ENCODE measurements at places on chromosomes 6 and 20. TPM values are rescaled to one million over a fixed set of nuclear protein-coding genes. Genes with fewer than 3 reads are reported as not detected.
A peak's percentile ranks its signal among the peaks of the same experiment; 100 is the strongest.

- H3K4me1 ChIP-seq, result peaks cover 21% of the 10 kb centered on the region
- peak overlapping the region; percentile 96 for H3K4me3 ChIP-seq
- no peaks in the 10 kb centered on the region for H3K36me3 ChIP-seq
- no peak overlapping the region for H3K27ac ChIP-seq
Observed at GRCh38 chr6:109096208-109096607, 901 bp downstream of the CEP57L1 start.

Gene SLC17A3
- not detected for polyA plus RNA-seq

Gene HLA-B
- 7,459 TPM for polyA plus RNA-seq

- no peak for DNase-seq
- H3K4me3 ChIP-seq, result no peak overlapping the region
- H3K27me3 ChIP-seq, result no peaks in the 10 kb centered on the region
- H3K4me1 ChIP-seq, result no peaks in the 10 kb centered on the region
- H3K27ac ChIP-seq, result no peak overlapping the region
- H3K36me3 ChIP-seq, result no peaks in the 10 kb centered on the region
Observed at GRCh38 chr20:60310560-60311349, 352.5 kb downstream of the CDH26 start.

DNA sequence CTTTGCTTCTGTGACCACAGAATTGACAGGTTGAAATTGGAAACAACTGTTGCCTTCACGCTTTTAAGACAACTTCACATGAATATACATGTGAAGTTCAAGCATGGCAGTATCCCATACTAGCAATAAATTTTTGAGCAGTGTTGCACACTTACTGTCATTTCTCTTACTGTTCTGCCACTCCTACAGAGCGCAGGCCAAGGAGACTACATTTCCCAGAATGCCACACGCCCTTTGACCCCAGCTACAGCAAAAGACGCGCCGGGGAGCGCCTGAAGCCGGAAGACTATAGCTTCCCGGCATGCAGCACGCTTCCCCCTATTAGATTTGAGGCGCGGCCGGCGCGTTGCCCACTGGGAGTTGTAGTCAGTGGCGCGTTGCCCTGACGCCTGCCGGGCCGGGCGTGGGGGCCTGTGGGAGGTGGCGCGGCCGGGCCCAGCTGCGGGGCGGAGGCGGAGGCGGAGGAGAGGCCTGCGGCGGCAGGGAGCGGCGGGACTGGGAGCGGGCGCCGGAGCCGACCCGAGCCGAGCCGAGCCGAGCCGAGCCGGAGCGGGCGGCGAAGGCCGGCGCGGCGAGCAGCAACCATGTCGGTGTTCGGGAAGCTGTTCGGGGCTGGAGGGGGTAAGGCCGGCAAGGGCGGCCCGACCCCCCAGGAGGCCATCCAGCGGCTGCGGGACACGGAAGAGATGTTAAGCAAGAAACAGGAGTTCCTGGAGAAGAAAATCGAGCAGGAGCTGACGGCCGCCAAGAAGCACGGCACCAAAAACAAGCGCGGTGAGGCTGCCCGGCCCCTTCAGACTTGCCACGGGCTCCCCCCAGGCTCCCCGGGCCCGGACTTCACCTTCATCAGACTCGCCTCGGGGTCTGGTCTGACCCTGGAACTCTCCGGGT lies at the start of gene CHMP4B:
CHMP4B (plus strand) TSS at position 464 of the 891 bp plus-strand sequence; CDS start at position 585, 121 bp downstream.
- H3K4me3 ChIP-seq, result peak within 1 kb of the TSS; percentile 74
- H3K27me3 ChIP-seq, result no peaks in the 10 kb centered on the region
- peaks cover 23% of the 10 kb centered on the region for H3K4me1 ChIP-seq
- peak; percentile 98 for DNase-seq
- peak within 1 kb of the TSS; percentile 95 for H3K27ac ChIP-seq

GRCh38 chr20:24835195-24835594 lies 113.9 kb upstream of the CST7 start:
- no peaks in the 10 kb centered on the region for H3K27me3 ChIP-seq
- H3K4me1 ChIP-seq, result no peaks in the 10 kb centered on the region
- no peak for DNase-seq
- no peak overlapping the region for H3K4me3 ChIP-seq

- no peaks in the 10 kb centered on the region for H3K27me3 ChIP-seq
- H3K4me3 ChIP-seq, result no peak overlapping the region
- no peaks in the 10 kb centered on the region for H3K4me1 ChIP-seq
Observed at GRCh38 chr6:168113226-168113625, 34.2 kb upstream of the FRMD1 start.

Gene IMPG1
- polyA plus RNA-seq, result not detected

DNA sequence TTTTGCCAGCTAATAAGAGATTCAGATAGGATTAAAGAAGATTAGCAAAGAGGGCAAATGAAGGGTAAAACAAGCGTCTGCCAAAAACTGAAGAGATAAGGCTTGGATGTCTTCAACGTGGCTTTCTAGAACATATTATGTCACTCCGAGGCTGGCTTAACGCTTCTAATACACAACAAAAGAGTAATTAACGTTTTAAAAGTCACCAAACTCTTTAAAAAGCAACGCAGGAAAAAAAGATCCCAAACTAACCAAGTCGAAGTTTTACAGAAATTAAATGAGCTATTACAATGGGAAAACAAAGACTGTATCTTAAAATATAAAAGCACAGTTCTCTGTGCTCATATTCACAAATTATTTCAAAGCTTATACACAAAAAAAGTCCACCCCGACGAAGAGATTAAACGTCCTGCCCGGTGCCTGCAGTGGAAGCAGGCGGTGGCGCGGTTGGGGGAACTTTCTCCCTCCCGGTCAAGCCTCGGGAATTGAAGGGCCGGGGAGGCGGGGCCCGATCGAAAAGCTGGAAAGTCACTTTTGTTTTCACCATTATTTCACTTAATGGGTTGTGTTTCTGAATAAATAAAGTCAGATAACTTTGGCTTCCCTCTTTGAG lies 1.2 kb downstream of the MAK start:
- peaks cover 14% of the 10 kb centered on the region for H3K4me1 ChIP-seq
- peaks cover 23% of the 10 kb centered on the region for H3K27me3 ChIP-seq
- DNase-seq, result peak; percentile 7
- no peaks in the 10 kb centered on the region for H3K36me3 ChIP-seq
- peak overlapping the region; percentile 59 for H3K4me3 ChIP-seq

DNA sequence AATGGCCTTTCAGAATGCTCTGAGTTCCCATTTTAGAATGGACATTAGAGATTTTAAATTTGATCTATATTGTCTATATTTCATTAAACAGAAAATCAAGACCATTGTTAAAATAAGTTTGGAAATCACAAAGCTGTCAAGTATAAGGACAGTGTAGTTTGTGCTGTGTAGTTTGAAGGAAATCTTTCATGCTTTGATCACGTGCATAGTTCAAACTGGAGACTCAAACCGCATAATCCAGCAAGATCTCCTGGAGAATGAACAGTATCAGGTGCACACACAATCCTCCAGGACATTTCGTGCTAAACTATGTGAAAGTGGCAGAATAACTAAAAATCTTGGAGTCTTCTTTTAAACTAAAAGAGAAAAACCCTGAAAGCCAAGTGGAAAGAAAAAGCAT lies 60.8 kb upstream of the TBXT start:
- H3K27me3 ChIP-seq, result peaks cover 3% of the 10 kb centered on the region
- no peak overlapping the region for H3K27ac ChIP-seq
- H3K36me3 ChIP-seq, result no peaks in the 10 kb centered on the region
- H3K4me3 ChIP-seq, result no peak overlapping the region
- H3K4me1 ChIP-seq, result peaks cover 11% of the 10 kb centered on the region
- DNase-seq, result no peak

DNA sequence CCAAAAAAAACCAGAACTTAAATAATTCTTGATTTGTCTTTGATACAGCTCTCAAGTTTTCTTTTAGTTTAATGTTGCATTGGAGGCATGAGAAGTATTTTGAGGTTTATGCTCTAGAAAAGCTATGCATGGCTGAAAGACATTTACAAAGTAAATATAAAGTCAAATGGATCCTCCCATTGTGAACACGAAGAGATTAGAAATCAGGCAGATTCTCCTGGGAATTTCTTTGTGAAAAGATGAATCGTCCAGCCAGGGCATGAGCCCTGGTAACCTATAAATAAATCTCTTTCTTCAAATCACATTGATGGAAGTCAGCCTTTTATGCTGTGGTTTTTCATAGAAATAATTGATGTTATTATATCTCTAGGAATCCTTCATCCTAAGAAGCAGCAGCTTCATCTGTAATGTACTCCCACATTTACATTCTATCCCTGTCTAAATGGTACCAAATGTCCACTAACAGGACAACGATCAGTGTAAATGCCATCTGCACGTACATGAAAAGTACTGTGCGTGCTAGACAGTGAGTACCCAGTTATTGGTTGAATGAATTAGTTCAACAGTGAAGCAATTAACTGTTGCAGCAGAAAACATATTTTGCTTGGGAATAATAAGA lies 143.6 kb downstream of the ALDH8A1 start:
- no peak overlapping the region for H3K27ac ChIP-seq
- no peaks in the 10 kb centered on the region for H3K4me1 ChIP-seq
- no peak overlapping the region for H3K4me3 ChIP-seq
- no peak for DNase-seq
- no peaks in the 10 kb centered on the region for H3K36me3 ChIP-seq
- no peaks in the 10 kb centered on the region for H3K27me3 ChIP-seq

DNA sequence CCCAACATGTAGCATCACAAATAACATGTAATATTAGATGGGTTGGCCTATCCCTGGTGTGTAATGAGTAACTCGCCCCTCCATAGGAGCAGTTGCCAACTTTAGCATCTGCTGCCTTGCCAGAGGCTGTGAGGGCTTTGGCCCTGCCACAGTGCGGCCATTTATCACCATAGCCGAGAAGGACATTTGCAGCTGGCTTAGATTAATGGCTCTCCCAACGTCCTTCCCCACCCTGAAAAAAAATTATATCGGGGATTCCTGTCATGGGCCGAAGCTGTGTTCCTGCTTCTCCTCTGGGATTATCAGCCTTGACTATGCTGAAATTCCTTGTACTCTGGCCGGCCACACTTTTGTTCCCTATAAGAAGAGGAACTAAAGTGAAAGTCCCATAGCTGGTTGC lies 7.6 kb upstream of the ADIG start:
- H3K36me3 ChIP-seq, result peaks cover 7% of the 10 kb centered on the region
- H3K4me1 ChIP-seq, result no peaks in the 10 kb centered on the region
- H3K27me3 ChIP-seq, result no peaks in the 10 kb centered on the region
- no peak overlapping the region for H3K4me3 ChIP-seq
- no peak for DNase-seq
- no peak overlapping the region for H3K27ac ChIP-seq

Gene GTSF1L
- polyA plus RNA-seq, result not detected

GRCh38 chr20:49475292-49476015 lies 7.0 kb downstream of the KCNB1 start:
- no peak overlapping the region for H3K27ac ChIP-seq
- no peaks in the 10 kb centered on the region for H3K36me3 ChIP-seq
- H3K4me3 ChIP-seq, result no peak overlapping the region
- no peaks in the 10 kb centered on the region for H3K4me1 ChIP-seq
- H3K27me3 ChIP-seq, result no peaks in the 10 kb centered on the region

Gene CYP24A1
- polyA plus RNA-seq, result not detected

- H3K36me3 ChIP-seq, result no peaks in the 10 kb centered on the region
- no peaks in the 10 kb centered on the region for H3K4me1 ChIP-seq
- H3K4me3 ChIP-seq, result no peak overlapping the region
- H3K27ac ChIP-seq, result no peak overlapping the region
- no peaks in the 10 kb centered on the region for H3K27me3 ChIP-seq
Observed at GRCh38 chr6:6251555-6252280, 68.7 kb downstream of the F13A1 start.

- DNase-seq, result no peak
- no peaks in the 10 kb centered on the region for H3K4me1 ChIP-seq
Observed at GRCh38 chr20:17896193-17896723, 72.3 kb downstream of the SNX5 start.

DNA sequence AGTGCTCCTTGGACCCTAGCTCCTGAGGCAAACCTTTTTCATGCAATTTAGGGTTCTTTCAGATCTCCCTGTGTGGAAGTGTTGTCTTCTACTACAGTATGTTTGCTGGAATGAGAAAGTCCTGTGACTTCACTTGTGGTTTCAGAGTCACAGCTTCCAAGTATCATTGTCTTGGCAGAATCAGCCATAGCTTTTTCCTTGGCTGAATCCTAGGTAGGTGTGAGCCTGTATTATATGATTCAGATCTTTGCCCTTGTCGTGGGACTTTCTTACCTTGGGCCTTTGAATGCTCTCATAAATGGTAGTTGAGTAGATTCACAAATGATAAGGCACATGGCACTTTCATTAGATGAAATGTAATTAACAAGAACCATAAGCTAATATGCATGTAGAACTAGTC lies 16.5 kb downstream of the CARMIL1 start:
- H3K27me3 ChIP-seq, result no peaks in the 10 kb centered on the region
- H3K36me3 ChIP-seq, result no peaks in the 10 kb centered on the region
- H3K27ac ChIP-seq, result no peak overlapping the region
- H3K4me1 ChIP-seq, result no peaks in the 10 kb centered on the region
- H3K4me3 ChIP-seq, result no peak overlapping the region
- no peak for DNase-seq

Gene RHAG
- not detected for polyA plus RNA-seq

DNA sequence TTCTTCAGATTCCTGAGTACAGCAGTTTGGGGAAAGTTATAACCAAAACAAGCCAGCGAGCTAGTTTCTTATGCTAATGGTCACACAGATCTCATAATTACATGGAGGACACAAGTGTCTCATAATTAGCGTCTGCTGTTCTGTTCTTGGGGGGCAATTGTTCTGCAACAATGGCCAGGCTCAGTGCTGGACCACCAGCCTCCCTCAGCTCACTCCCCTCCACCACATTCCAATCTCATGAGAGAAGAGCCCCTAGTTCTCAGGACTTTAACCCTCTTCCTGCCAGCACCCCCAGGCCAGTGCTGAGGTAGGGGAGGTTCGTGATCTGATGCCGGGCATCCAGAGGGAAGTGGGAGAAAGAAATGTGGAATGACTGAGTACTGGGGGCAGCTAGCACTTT lies 20.2 kb upstream of the TOX2 start:
- H3K4me1 ChIP-seq, result no peaks in the 10 kb centered on the region
- H3K27ac ChIP-seq, result no peak overlapping the region
- no peak overlapping the region for H3K4me3 ChIP-seq
- no peaks in the 10 kb centered on the region for H3K36me3 ChIP-seq

Gene PRSS35
- polyA plus RNA-seq, result not detected

- no peaks in the 10 kb centered on the region for H3K27me3 ChIP-seq
- no peak for DNase-seq
- no peaks in the 10 kb centered on the region for H3K36me3 ChIP-seq
- no peak overlapping the region for H3K4me3 ChIP-seq
Observed at GRCh38 chr20:37259031-37259430, 2.6 kb downstream of the GHRH start.

DNA sequence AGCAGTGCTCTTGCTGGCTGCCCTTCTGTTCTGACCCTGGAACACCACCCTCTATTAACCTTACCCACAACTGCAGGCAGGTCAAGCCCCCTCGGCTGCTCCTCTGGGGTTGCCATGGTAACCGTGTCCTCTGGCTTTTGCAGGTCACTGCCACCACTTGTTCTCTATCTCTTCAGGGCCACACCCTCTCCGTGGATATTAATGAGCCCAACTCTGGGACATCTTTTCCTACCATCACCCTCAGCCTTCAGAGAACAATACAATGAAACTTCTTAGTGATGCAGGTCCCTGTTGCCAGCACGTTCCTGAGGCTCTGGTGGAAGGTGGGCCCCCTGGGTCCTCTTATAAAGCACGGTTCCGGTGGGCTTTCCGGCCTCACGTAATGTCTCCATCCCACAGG lies 30.8 kb upstream of the MICB start:
- H3K27me3 ChIP-seq, result no peaks in the 10 kb centered on the region
- DNase-seq, result no peak
- H3K27ac ChIP-seq, result peak overlapping the region; percentile 31

GRCh38 chr6:13014504-13015378 lies 298.2 kb downstream of the PHACTR1 start:
- H3K4me1 ChIP-seq, result no peaks in the 10 kb centered on the region
- no peak overlapping the region for H3K27ac ChIP-seq
- DNase-seq, result no peak
- no peaks in the 10 kb centered on the region for H3K36me3 ChIP-seq
- H3K27me3 ChIP-seq, result no peaks in the 10 kb centered on the region

- H3K27me3 ChIP-seq, result no peaks in the 10 kb centered on the region
- no peaks in the 10 kb centered on the region for H3K36me3 ChIP-seq
- H3K4me3 ChIP-seq, result no peak overlapping the region
- DNase-seq, result no peak
Observed at GRCh38 chr6:143601504-143601903, 76.3 kb upstream of the PHACTR2 start.

All from naive thymus-derived CD4-positive, alpha-beta T cell (primary cell).